Thoracic aorta (tissue), 2 donors: ENCODE measurements at places on chromosomes 11 and 22.
A peak's percentile ranks its signal among the peaks of the same experiment; 100 is the strongest.

DNA sequence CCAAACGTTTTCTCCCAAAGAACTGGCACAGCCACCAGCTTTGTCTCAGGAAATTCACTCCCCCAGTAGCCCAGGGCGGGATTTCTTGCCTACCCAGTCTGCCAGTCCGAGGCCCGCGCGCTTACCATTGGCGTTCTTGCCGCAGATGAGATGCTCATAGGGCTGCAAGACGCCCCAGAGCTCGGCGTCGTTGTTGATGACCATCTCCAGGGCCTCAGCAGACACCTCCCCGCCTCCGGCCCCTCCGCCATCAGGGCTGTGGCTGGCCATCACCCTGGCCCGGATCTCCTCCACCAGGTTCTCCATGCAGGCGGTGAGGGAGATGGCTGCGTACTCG lies 1.3 kb downstream of the ABTB2 start:
- DNase-seq = peak; percentile 43

GRCh38 chr11:91156041-91156440 lies 933.2 kb upstream of the CHORDC1 start:
- DNase-seq = no peak

DNA sequence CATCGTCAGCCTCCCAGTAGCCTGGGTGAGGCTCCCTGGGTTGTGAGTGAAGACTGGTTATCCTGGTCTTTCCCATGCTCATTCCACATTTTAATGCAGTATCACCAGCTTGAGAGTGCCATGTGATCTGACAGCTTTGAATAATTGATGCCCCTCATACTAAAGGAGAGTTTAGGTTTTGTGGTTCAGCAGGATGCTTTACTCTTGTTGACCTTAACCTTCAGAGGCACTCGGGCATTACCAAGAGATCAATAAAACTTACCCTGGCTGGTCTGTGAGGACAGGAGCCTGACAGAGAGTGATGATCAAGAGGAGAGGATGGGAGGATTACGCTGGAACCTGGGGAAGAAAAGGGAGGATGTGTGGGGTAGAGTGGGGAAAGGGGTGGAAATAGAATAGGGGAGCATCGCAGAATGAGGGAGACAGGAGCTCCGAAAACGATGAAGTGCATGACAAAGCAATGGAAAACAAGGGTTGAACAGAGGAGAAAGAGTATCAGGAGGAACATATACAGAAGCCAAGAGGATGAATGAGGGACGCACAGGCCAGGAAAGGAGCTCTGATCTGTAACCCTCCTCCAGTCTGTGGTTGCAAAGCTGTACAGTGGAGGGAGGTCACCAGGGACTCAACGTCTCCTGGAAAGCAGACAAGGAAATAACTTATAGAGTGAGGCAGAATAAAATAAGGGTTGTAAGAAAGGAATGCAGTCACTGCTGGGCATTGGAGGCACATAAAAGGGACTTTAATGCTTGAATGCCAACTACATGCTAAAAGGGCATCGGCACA lies 594.5 kb downstream of the NTM start:
- DNase-seq = no peak

DNA sequence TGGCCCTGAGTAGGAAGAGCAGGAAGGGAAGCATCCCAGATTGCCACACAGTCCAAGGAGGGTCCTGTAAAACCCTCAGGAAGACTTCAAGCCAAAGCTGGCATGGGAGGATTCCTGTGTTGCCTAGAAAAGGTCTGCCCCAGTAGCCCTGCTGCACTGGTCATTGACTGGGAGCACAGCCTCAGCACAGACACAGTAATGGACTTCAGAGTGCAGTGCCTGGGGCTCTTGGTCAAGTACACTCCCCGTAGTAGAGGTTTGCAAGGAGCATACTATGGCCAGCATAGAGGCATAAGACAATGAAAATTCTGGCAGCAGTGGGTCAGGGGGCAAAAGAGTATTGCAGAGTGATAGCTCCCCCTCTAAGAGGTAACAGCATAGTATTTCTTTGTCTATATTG lies 36.2 kb upstream of the FJX1 start:
- DNase-seq = no peak

GRCh38 chr22:47345025-47345424 lies 582.6 kb downstream of the TBC1D22A start:
- DNase-seq = no peak

GRCh38 chr22:19644314-19645223 lies 69.7 kb upstream of the SEPTIN5 start:
- DNase-seq = no peak

DNA sequence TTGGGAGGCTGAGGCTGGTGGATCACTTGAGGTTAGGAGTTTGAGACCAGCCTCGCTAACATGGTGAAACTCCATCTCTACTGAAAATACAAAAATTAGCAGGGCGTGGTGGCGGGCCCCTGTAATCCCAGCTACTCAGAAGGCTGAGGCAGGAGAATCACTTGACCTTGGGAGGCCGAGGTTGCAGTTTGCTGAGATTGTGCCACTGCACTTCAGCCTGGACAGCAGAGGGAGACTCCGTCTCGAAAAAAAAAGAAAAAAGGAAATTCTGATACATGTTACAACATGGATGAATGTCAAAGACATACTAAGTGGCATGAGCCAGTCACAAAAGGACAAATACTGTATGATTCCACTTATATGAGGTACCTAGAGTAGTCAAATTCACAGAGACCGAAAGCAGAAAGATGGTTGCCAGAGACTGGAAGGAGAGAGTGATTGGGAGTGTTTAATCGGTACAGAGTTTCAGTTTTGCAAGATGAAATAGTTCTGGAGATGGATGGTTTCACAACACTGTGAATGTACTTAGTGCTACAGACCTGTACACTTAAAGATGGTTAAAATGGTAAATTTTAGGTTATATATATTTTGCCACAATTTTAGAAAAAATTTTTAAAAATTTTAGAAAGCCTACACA lies 92.3 kb downstream of the BLID start:
- no peak for DNase-seq

DNA sequence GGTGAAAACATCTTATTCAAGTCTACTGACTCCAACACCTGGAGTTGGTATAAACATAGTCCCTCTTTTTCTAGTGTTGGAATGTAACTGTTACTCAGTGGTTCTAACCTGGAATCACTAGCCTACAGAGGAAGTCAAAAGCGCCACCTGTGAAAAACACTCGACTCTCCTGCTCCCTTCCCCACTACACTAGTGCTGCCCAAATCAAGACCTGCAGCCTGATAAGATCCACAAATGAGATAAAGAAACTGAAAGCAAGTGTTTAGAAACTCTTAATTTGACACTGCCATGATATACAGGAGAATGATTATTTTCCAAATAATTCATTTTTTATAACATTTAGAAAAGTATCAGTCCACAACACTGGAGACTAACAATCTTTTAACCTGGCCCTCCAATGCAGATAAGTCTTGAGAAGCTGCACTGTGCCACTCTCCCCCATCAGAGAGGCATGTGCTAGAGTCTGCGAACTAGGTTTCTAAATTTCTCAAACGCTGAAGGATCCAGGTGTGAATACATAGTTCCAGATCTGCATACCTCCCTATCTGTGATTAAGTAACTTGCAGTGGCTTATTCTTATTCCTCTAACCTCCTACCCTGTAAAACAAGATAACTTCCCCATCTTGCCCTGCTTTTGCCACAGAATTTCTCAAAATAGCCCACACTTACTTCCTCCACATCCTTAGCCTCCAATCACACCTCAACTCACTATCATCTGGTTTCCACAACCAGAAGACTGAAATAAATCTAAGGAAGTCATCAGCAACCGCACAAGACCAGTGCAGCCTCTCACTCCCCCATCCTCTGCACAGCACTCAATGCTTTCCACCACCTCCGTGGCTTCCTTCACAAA lies 88.1 kb downstream of the RRAS2 start:
- no peak for DNase-seq

- no peak for DNase-seq
These were observed 37.1 kb upstream of the HSPA8 start for GRCh38 chr11:123098990-123099389.

- no peak for DNase-seq
These were observed 566 bp downstream of the ATP6V1E1 start for GRCh38 chr22:17627961-17628405.

- no peak for DNase-seq
These were observed 79.7 kb downstream of the ARHGAP42 start for GRCh38 chr11:100766764-100767163.

- no peak for DNase-seq
These were observed 50.9 kb upstream of the UBASH3B start for GRCh38 chr11:122604621-122605020.

DNA sequence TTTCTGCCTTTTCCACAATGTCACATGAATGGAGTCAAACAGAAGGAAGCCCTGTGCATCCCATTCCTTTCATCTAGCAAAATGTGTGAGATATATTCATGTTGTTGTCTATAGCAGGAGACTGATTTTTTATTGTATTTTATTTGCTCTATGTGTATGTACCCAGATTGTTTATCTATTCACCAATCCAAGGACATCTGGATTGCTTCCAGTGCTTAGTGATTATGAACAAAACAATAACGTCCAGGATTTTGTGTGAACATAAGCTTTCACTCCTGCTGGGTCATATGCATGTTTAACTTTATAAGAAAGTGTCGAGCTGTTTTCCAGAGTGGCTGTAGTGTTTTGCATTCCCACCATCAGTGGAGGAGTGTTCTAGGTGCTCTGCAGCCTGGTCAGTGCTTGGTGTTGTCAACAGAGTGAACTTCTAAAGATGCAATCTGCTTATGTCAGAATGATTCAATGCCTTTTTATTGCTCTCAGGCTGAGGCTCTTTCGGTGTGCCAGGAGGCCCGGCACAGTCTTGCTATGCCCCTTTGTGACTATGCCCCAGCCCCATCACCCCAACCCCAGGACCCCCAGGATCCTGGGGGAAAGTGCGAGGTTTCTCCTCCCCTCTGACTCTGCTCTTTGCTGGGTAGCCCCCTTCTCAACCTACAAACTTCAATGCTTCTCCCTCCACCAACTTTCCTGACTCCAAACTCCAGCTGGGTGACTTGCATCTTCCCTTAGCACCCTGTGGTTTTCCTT lies 19.9 kb upstream of the SYT13 start:
- no peak for DNase-seq

DNA sequence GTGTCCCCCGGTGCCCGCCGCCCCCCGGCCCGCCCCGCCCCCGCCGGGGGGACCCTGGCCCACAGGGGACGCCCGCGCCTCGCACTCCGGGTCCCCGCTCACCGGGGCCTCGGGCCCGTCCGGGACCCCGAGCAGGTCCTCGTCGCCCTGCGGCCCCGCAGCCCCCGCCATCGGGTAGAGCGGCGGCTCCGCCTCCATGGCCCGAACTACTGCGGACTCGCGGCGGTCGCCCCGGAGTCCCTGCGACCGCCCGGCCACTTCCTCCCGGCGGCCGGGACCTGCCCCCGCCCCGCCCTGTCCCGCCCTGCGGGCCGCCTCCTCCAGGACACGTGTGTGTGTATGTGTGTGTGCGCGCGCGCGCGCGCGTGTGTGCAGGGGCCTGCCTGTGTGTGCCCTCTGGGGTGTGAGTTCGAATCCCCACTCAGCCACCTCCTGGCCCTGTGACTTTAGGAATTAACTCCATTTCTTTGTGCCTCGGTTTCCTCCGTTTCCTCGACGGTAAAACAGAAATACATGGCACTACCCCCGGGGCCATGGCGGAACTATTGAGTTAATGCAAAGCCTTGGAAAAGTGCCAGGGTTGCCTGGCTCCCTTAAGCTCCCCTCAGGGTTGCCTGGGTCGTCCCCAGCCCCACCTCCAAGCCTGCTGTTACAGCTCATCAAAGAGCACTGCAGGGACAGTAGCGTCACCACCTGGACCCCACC lies at the start of gene UNC93B1:
Gene UNC93B1, minus strand, starts transcription at position 252 of the 705 bp plus-strand sequence. Its CDS starts 54 bp downstream, at position 198.
- DNase-seq = peak; percentile 69

- no peak for DNase-seq
These were observed 81.4 kb downstream of the RCN1 start for GRCh38 chr11:32172041-32172847.

DNA sequence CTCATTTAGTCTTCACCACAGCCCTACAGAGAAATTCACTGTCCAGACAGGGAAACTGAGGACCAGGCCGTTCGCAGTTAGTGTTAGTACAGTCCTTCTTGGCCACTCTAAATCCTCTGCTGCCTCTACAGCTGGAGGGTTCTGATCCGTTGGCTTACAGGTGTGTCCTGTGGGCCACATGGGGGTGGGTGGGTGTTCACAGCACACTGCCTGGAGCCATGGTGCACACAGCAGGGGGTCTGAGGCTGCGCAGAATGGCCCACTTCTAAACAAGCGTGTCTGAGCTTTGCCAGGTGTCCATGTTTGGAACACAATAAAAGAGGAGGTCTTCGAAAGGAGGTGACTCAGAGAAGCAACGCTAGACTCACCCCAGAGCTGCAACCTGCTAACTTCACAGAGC lies 249.0 kb downstream of the ST3GAL4 start:
- DNase-seq = no peak

DNA sequence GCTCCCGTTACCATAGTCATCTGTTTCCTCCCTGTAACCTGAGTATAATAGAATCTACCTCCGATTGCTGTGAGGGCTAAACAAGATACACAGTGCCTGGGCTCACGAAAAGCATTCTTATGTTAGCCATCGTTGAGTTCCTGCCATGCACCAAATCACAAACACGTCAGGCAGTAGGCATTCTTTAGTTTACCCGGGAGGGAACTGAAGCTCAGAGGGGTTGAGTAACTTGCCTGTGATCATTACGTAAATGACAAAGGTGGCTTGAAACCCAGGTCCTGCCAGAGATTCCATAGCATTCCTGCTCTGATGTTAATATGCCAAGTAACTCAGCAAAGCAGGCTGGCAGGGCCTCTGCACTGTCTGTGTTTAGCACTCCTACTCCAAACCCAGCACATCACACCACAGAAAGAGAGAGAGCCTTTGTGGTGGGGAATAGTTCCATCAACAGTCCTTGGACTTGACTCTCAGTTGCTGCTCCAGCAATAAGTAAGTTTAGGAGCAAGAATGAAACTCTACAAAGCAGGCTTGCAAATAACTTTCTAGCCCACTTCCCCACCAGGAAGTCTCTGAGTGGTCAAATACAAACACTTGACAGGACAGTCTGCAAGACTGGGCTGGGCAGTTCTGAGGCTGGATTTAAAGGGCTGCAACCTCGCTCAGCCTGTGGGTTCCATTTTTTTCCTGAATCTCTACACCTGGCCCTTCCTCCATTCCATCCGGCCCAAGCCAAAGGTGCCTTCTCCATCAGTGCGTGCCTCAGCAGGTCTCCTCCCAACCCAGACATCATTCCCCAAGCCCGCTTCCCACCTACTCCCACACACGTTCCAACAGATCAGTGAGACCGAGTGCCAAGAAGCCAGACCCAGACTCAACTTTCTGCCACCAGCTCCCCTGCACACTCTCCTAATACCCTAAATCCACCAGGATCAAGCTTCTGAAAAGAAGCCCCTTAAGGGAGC lies 1.1 kb downstream of the SCN2B start:
- DNase-seq = no peak

- DNase-seq = no peak
These were observed 5.8 kb upstream of the MIEF1 start for GRCh38 chr22:39496131-39496838.

- no peak for DNase-seq
These were observed 196.5 kb downstream of the SHANK2 start for GRCh38 chr11:71055925-71056324.

DNA sequence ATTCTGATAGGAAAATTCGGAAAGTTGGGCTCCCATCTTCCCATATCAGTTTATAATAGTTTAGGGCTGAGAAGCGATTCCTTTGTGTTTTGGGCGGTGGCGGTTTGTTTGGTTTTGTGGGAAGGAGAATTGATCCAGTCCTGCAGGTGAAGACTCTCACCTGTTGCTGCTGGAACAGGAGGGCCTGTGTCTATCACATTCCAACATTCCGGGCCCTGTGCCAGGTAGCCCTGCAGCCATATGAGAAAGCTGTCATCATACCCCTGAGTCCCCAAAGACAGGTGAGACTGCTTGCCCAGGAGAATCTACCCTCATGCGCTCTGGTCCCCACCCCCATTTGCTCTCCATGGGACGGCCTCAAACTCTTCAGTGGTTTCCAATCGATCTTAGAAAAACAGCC lies 62.1 kb downstream of the TRAF6 start:
- no peak for DNase-seq

- no peak for DNase-seq
These were observed 1150.1 kb downstream of the BRD1 start for GRCh38 chr22:48677621-48678020.
